ENCODE measurements at places on chromosomes 2 and 18.

DNA sequence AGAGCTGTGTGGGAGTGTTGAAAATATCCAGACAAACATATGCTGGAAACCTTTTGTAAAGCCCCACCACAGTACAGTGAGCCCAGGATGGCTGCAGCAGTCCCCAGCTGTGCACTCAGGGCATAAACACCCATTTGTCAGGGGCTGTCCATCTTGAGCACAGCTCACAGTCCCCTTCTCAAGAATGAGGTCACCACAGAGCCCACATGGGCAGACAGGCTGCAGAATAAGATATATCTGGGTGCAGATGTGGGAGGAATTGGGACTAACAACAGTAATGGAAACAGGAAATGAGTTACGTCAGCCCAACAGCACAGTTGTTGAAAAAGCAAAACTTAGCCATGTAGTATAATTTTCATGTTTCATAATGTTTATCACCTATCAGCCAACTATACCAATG, 219.6 kb downstream of the ETAA1 start:
- no peak for DNase-seq

DNA sequence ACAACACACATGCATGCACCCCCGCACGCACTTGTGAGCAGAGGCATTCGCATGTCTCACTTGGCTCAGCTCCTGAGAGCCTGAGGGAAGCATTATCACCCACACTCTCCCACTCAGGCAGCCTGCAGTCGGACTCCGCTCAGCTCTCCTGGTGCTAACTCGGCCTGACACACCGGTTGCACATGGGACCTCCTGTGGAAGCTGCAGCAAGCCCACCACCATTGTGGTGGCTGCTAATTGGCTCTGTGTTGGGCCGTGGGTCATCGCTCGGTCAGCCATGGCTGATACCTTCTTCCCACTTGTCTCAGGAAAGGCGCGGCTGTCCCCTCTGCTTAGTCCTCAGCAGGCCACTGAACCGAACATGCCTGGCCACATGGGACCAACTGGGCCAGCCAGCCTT, 13.7 kb upstream of the TEX261 start:
- DNase-seq, result no peak

DNA sequence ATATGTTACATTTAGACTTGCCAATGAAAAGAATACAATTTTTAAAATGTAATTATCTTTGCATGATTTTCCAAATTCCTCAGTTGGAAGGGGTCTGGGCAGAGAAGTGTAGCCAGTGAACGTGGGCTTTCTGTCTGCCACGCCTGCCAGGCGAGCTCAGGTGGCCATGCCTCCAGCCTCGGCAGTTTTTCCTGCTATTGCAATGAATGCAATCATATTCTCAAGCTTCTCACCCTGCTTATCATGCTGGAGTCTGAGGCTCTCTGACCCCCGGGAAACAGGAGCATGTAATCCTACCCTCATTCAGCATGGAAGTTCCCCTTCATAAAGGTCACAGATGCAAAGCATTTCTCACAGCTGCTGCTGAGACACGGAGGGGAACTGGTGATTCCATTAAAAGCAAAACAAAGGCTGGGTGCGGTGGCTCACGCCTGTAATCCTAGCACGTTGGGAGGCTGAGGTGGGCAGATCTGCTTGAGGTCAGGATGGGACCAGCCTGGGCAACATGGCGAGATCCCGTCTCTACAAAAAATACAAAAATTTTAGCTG, 154.8 kb downstream of the MBP start:
- no peak for DNase-seq

GRCh38 chr18:46728219-46728930, 28.5 kb downstream of the ST8SIA5 start:
- DNase-seq, result no peak

GRCh38 chr2:10545556-10545955, 97.4 kb upstream of the ODC1 start:
- no peak for DNase-seq

All from stimulated activated CD8-positive, alpha-beta memory T cell treated with anti-CD3 and anti-CD28 coated beads, Interleukin-15, amount 100 ng/mL, for 24 hours (primary cell).